ENCODE measurements at places on chromosomes 1 and 21.

GRCh38 chr1:37752583-37753471 is 12.1 kb downstream of the EPHA10 start:
- DNase-seq: no peak

DNA sequence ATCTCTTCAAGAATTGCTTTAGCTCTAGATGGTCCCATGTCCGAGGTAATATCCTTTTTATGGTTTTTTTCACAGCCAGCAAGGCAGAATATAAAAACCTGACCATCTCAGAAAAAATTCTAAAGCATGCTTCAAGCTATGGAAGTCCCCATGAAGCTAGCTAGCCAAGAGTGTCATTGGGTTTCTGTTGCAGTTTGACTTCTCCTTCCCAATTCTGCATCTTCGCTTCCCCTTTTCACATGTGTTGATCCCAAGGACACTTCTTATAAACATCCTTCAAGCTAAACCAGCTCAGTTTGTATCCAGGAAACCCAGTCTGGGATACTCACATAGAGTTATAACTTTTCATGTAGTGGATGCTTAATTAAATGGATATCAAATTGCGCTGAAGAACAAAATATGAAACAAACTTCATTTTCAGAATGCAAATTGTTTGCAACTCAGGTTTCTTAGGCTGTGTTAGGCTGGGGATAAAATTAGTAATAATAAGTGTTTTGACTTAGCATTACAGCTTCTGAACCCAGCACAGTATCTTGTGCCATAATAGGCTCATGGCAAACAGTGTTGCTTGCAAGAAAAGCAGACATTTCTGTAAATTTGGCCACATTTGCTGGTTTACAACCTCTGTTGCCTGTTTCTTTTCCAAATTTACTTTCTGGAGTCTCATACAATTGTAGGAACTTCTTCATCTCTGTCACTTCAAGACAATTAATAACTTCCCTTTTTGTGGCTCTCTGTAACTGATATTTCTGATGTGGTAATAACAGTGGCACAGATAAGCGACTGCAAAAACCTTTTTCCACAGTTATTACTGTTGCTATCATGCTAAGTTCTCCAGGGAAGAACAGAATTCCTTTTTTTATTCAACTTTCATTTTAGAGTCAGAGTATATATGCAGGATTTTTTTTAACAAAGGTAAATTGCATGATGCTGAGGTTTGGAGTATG is 53.2 kb downstream of the NCAM2 start:
- DNase-seq: no peak

DNA sequence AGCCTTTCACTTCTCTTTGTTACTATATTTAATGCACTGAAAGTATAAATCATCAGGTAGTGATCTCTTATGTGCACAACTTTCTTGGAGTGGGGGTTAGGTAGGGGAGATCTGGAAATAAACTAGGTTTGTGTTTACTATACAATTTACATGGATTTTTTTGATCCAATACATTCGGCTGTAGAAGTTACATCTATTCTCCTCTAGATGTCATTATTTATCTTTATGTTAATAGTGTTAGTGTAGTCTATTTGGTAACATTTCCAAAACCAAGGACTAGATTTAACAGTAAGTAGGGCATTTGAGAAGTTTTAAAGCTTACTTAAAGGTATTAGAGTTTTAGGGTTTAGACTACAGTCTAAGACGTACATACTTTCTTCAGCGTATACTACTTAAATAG is 5.4 kb downstream of the VPS45 start:
- DNase-seq: no peak

- DNase-seq: no peak
These were observed 1.0 kb downstream of the SLC35D1 start for GRCh38 chr1:67052741-67053534.

DNA sequence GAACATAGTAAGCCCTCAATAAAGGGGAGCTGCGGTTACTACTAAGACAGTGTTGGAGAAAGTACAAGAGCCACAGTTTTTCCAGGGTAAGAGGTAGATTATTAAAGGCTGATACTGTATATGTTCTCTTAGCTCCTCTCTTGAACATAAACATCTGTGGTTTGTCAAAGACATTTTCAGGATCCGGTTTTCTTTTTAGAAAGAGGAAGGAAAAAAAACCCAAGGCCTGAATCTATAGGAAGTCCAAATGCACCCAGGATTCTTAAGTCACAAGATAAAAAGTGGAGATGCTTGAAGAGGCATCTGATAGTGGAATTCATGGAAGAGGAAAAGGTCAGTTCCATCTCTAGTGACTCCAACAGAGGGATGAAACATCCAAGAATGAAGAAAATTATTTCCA is 24.6 kb upstream of the SLC45A3 start:
- no peak for DNase-seq

DNA sequence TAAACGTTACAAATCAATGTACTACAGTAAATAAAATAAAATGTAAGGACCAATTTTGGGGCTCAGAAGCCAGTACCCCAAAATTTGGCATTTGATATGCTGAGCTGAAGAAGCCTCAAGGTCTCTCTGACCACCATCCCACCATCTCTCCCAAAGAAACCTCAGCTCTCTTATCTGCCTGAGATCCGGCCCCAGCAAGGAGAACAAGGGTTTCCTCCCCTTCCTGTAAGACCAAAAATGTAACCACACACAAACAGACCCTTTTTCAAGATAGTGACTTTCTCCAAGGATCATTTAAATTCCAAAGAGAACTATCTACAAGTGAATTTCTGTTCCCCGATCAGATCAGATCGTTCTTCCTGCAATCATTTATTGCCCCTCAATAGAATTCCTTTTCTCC is 68.1 kb upstream of the SLC45A1 start:
- DNase-seq: no peak

- no peak for DNase-seq
These were observed 22.3 kb downstream of the IL6R start for GRCh38 chr1:154427173-154428139.

DNA sequence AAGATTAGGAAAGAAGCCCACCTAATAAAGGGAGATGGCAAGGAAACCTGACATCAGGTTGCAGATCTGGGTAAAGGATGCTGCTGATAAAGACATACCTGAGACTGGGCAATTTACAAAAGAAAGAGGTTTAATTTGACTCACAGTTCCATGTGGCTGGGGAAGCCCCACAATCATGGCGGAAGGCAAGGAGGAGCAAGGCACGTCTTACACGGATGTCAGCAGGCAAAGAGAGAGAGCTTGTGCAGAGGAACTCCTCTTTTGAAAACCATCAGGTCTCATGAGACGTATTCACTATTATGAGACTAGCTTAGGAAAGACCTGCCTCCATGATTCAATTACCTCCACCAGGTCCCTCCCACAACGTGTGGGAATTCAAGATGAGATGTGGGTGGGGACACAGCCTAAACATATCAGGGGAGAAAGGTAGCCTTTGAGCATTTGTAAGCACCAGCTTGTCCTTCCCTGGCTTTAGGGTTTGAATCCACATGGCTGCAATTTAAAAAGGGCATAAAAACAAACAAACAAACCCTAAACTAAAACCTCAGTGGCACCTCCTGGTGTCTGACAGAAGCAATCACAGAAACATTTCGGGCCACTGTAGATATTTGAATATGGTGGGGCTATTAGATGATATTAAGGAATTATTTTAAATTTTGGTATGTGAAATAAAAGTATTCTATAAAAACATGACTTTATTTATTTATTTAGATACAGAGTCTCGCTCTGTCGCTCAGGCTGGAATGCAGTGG is 33.1 kb downstream of the SLC2A7 start:
- no peak for DNase-seq

GRCh38 chr1:228528612-228529011 is 41.4 kb downstream of the RNF187 start:
- DNase-seq: no peak

DNA sequence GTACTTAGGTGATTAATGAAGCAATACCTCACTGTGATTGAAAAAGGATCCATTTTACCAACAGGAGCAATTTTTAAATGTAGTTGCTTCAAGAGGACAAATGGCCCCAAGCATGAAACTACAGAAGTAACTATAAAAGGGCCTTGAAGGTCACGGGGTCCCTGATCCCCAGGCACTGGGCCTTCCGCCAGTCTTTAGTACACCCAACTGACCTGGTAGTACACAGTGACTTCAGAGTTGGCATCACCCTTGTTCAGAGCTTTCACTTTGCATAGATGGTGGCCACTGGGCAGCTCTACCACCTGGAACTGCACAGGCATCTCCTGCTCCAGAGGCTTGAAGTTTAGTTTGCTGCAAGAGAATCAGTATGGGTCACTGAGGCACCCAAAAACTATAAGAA is 84.3 kb downstream of the NRDC start:
- DNase-seq: no peak

GRCh38 chr21:37462087-37462861 is 95.7 kb downstream of the DYRK1A start:
- DNase-seq: no peak

GRCh38 chr1:207791290-207791689 is 39.4 kb downstream of the CD46 start:
- DNase-seq: no peak

- no peak for DNase-seq
These were observed 14.3 kb upstream of the MED18 start for GRCh38 chr1:28314547-28314941.
